Astrocyte (in vitro differentiated cells and primary cell): ENCODE measurements at places on chromosomes 11 and 22. TPM values are rescaled to one million over a fixed set of nuclear protein-coding genes. Genes with fewer than 3 reads are reported as not detected.

GRCh38 chr11:82865841-82866240 lies 34.4 kb downstream of the PRCP start:
- no peaks in the 10 kb centered on the region for H3K4me1 ChIP-seq
- no peak overlapping the region for H3K4me3 ChIP-seq
- H3K27me3 ChIP-seq: no peaks in the 10 kb centered on the region
- H3K36me3 ChIP-seq: no peaks in the 10 kb centered on the region

GRCh38 chr22:45805413-45805812 lies 133.8 kb downstream of the ATXN10 start:
- no peaks in the 10 kb centered on the region for H3K27me3 ChIP-seq
- H3K27ac ChIP-seq: peak overlapping the region; percentile 88
- H3K4me3 ChIP-seq: peak overlapping the region; percentile 32
- H3K36me3 ChIP-seq: peaks cover 6% of the 10 kb centered on the region

- peaks cover 3% of the 10 kb centered on the region for H3K27me3 ChIP-seq
- H3K27ac ChIP-seq: no peak overlapping the region
Observed at GRCh38 chr11:440065-441042, 1.5 kb downstream of the ANO9 start.

DNA sequence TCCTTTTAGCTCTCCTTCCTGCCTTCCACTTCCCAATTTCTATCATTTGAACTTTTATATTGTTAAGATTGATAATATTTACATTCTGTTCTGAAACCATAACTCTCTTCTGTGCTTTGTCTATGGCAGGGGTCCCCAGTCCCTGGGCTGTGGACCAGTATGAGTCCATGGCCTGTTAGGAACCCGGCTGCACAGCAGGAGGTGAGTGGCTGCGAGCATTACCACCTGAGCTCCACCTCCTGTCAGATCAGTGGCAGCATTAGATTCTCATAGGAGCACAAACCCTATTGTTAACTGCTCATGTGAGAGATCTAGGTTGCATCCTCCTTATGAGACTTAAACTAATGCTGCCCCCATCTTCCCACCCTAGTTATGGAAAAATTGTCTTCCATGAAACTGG lies 48.4 kb upstream of the HEPHL1 start:
- H3K27me3 ChIP-seq: peaks cover 5% of the 10 kb centered on the region
- DNase-seq: no peak
- no peaks in the 10 kb centered on the region for H3K4me1 ChIP-seq
- H3K4me3 ChIP-seq: no peak overlapping the region
- H3K36me3 ChIP-seq: no peaks in the 10 kb centered on the region

Gene SLC22A8
- not detected in 2 replicates for total RNA-seq

DNA sequence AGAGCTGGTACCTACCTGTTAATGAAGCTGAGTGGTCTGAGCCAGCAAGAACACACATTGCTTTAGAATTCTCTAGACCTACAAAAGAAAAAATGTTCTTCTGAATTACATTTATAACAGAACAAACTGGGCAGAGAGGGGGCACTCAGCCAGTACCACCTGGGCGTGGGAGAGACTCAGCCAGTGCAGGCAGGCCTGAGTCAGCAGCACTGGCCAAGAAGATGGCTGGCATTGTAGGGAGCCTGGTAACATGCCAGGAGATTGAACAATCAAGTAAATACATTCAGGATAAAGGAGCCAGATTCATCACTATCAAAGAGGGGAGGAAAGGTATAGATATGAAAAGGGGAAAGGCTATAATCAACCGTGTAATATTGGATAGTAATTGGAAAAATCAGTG lies 19.9 kb downstream of the SERGEF start:
- DNase-seq: no peak
- no peaks in the 10 kb centered on the region for H3K36me3 ChIP-seq
- H3K27me3 ChIP-seq: no peaks in the 10 kb centered on the region
- H3K4me3 ChIP-seq: no peak overlapping the region

DNA sequence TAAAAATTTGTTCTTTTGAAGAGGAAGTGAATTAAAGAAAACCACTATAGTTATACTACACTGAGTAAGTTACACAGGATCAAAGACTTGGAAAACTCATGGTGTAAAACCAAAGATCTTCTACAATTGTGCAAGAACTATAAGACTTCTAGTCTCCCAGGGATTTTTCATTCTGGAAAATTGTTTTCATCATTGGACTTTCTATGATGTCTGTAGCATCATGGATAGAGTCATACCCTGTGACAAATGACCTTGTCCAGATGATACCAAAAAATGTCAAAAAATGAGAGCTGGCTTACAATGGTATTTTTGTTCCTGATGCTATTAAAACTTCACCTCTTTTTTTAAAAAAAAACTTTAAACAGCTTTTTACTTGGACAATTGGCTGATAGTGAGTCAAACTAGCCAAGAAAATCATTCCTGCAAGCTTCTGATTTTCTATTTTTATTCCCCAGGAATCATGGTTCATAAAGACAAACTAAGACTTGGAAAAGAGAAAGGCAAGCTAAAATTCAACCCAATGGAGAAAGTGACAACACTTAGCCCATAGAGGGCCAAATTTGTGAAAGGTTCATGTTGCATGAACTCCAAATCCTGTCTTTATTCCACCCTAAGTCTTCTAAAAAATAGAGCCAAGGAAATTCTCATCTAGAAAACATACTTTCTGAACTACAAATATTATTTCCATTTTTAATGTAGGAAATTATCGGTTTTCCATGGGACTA lies 30.7 kb downstream of the ME3 start:
- H3K4me3 ChIP-seq: no peak overlapping the region
- H3K4me1 ChIP-seq: peaks cover 14% of the 10 kb centered on the region
- no peaks in the 10 kb centered on the region for H3K27me3 ChIP-seq
- no peak overlapping the region for H3K27ac ChIP-seq
- H3K36me3 ChIP-seq: no peaks in the 10 kb centered on the region

DNA sequence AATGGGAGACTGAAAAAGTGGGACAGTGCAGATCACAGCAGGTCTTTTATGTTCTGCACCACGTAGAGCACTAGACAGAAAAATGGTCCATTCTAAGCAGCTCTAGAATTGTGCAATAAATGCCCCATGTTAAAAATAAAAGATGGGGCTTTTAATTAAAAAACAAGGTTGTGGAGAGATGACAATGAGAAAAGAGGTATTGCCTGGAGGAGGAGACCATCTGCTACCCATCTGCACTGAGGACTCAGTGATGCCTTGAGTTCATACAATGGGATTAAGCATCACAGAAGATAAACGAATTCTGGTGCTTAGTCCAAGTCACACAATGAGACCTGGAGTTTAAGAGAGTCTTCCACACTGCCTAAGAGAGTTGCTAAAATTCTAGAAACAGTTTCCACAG lies 73.6 kb downstream of the PAK1 start:
- no peak overlapping the region for H3K27ac ChIP-seq
- no peaks in the 10 kb centered on the region for H3K4me1 ChIP-seq
- peaks cover 2% of the 10 kb centered on the region for H3K36me3 ChIP-seq
- H3K4me3 ChIP-seq: no peak overlapping the region
- H3K27me3 ChIP-seq: no peaks in the 10 kb centered on the region

Gene SPI1
- total RNA-seq: not detected in 2 replicates
